ENCODE measurements at places on chromosomes 2 and 18.

- DNase-seq: no peak
Observed at GRCh38 chr2:162044586-162044985, 29.4 kb downstream of the DPP4 start.

DNA sequence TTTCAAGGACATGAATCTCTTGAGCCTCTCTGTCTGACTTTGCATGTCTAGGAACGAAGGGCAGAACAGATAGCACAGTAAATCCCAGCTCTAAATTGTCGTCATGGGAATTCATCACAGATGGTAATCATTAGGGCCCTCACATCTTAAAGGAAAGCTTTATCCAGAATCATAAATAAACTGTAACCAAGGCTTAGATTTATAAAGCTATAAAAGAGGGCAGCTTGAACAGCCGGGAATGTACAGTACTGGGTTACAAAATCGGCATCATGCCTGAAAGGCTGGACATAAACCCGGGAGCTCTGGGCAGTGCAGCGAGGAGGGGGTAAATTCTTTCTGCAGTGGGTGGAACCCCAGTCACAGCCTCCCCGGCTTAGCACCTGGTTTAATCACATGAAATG lies 144.4 kb downstream of the GFPT1 start:
- DNase-seq: no peak

DNA sequence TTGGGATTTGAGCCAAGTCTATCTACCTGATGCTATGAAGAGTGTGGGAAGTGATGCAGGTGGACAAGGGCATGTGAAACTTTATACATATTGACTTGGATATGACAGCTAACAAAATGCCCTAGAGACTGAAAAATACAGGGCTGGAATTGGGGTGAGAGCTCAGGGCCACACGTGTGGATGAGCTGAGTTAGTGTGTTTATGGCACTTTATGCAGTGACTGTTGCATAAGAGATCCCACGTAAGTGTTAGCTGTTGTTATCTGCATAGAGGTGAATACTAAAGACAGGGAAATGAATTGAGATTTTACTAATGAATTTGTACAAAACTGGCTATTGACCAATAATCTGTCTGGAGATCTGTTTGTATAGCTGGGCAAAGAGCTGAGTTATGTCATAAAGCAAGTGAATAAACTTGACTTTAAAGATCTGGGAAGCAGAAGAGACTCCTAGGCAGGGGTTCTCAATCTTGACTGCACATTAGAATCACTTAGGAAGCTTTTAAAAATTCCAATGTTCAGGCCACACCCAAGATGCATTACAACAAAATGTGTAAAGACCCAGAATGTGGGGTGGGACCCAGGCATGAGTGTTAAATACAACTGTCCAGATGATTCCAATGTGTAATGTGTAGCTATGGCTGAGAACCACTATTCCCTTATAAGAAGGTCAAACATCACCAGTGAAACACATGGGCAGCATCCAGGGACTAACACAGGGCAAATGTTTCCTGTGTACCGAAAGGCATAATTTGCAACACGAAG lies 74.2 kb upstream of the STK17B start:
- DNase-seq: no peak

- DNase-seq: no peak
Observed at GRCh38 chr2:39069136-39069515, 51.7 kb downstream of the SOS1 start.

DNA sequence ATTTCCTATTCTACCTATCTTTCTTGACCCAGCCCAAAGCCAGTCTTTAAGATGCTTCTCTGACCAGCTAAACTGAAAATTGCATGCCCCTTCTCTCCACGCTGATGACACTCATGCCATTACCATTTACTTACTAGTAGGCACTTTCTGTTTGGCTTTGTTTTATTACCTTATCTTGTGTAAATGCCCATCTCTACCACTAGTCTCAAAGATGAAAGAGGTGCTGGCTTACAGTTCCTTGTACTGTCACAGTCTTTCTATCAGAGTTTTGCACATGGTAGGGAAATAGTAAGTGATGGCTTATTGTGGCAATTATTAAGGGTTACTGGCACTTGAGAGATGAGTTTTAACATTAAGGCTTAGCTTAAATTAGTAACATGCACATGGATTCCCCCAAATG lies 352.1 kb downstream of the RBM43 start:
- no peak for DNase-seq

DNA sequence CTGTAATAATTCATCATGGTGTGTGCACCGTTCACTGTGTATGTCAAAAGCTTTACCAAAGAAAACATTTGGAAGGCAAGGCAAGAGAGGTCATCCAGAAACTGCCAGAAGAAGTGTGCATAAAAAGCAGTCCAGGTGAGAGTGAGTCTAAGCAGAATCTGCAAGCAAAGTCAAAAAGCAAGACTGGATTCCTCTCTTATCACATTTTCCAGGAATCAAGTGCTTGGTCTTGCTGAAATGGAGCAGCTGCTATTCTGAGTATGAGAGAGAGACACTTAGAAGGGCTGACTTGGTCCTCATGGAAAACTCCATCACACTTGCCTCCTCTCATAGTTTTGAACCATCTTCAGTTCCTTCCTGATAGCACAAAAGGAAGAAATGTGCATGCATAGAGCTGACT lies 231.3 kb downstream of the ANAPC1 start:
- DNase-seq: no peak

- no peak for DNase-seq
Observed at GRCh38 chr2:240259924-240260529, 119.6 kb upstream of the OTOS start.

Measured in stimulated activated CD4-positive, alpha-beta T cell treated with anti-CD3 and anti-CD28 coated beads, Interleukin-12 subunit alpha, Interleukin-12 subunit beta, amount 100 ng/mL, for 48 hours (primary cell).